ENCODE measurements at places on chromosomes 13 and 19.

DNA sequence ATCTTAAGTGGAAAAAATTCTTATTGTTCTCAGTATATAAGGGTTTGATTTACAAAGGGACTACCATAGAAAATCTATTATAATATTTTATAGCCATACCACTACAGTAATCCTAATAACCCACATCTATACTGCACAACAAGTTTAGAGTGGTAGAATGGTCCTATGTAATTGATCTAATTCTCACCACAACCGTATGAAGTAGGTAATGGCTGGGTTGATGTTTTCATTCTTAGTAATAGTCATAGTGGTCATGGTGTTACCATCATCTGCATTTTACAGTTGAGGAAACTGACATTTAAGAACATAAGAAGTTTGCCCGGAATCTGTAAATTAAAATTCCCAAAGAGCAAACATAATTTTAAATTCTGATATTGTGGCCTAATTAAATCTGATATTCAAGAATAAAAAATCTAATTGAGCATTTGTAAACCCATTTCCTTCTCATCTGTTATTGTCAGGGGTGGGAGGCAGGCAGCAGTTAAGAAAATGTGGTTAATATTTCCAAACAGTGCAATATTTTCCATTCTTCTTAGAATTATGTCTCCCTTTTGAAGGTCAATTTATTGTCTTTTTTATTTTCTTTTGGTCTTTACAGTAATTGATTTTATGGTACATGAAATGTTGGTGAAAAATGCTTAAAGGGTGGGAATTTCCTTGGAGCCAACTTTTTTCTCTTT lies 65.6 kb downstream of the DHRS12 start:
- DNase-seq: no peak

DNA sequence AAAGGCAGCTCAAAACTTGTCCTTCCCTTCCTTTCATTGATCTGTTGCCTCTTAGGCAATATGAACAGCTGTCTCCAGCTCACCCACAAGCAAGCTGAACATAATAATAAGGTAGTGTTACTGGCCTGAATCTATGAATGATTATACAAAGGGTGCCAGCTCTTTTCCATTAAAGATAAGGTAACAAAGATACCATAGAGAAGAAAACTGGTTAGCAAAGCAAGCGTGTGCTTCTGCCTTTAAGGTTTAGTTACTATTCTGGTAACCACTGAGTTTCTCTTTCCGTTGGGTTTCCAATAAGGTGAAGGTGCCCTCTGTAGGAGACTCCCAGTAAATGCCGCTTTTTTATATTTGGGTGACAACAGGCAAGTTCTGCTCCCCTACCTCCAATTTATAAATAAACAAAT lies 12.1 kb upstream of the DACH1 start:
- DNase-seq: peak; percentile 73

- no peak for DNase-seq
These were observed 5.3 kb upstream of the F2RL3 start for GRCh38 chr19:16883522-16883921.

DNA sequence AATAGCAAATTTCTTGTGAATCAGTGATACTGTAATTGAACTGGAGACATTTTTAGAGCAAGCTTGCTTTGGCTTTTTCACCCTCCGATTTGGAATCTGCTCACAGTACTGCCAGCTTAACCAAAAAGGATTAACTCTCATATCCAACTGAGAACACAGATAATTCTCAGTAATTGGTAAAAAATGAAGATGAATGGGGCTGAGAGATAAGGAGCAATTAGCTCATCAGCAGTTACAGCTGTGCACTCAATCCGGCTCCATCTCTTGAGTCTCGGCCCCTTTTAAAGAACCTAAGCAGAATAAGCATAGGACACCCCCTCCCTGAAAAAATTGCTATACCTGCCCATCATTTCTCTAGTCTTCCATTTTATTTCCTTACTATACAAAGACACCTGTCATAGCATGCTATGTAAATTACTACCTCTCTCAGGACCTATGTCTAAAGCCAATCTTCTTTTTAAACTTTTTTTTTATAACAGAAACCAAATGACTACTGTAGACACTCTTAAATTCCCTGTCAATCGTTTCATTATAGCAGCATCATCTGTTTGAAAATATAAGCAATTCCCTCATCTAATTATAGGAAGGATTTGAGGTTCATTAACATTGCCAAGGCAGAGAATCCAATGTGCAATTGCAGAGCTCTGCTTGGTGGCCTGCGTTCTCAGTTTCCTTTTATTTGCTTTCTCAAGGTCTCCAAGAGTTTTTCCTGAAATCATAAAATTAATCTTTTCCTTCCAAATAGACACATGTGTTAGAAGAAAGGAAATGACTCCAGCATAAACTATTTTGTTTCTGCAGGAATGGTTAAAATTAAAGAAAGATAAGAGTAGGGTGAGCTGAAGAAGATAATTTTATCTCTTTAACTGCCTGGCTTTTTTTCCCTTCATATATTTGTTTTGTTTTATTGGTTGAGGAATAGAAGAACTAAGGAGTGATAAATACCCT lies 242.1 kb downstream of the DACH1 start:
- DNase-seq: no peak

DNA sequence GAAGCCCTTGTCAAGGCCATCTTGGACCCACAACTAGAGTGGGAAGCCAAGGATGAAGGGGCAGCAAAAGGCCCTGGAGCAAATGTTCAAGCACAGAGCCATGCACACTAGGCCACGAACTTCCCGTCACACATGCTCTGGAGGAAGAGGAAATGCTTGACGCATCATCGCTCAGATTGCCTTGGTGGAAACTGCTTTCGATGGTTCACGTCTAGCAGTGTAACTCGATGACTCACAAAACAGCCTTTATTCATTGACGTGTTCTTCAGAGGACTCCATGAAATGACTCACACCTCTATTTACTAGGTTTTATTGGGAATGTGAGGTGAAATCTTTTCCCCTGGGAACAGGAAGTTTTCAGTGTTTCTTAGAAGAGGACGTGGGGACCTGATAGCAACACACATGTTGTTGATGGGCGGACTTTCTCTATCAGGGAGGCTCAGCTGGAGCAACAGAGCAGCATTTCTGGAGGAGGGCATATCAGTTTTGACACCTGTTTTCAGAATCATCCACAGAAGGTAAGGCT lies 79.8 kb upstream of the FLT1 start:
- no peak for DNase-seq

Measured in NCI-H1417 treated with DMSO at 0.1 percent for 48 hours (cell line).